CD4-positive, alpha-beta T cell treated with Interleukin-21 for 1 hour (primary cell): ENCODE measurements at places on chromosomes 3 and 15.

DNA sequence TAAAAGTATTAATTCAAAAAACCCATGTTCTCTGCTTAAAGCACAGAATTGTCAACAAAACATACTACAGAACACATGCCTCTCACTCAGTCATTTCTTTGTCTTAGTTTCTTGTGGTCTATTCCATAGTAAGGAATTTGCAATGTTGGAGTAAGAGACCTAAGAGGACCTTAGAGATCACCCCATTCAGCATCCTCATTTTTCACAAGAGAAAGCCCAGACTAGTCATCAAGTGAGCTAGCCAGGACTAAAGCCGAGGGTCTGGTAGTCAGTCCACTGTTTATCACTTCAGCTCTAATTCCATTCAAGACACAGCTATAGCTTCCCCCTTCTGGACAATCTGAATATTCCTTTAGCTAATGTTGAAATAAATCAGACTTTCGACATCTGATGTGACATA, 601.1 kb downstream of the FHIT start:
- no peak for DNase-seq

DNA sequence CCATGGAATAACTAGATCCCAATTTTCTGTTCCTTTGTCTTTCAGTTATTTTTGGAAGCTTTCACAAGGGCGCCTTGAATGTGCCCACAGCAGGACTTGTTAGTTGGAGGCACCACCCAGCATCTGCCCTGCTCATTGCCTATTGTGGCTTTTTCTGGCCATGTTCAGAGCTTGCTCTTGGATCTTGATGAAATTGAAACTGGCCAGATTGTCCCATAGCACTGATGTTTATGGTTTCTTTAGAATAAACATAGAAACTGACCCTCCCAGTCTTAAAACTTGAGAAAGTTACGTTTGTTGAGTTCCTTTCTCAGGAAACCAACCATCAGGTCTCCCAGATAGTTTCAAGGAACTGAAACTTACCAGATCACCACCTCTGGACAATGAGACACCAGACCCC, 474.7 kb downstream of the IL5RA start:
- DNase-seq = no peak

DNA sequence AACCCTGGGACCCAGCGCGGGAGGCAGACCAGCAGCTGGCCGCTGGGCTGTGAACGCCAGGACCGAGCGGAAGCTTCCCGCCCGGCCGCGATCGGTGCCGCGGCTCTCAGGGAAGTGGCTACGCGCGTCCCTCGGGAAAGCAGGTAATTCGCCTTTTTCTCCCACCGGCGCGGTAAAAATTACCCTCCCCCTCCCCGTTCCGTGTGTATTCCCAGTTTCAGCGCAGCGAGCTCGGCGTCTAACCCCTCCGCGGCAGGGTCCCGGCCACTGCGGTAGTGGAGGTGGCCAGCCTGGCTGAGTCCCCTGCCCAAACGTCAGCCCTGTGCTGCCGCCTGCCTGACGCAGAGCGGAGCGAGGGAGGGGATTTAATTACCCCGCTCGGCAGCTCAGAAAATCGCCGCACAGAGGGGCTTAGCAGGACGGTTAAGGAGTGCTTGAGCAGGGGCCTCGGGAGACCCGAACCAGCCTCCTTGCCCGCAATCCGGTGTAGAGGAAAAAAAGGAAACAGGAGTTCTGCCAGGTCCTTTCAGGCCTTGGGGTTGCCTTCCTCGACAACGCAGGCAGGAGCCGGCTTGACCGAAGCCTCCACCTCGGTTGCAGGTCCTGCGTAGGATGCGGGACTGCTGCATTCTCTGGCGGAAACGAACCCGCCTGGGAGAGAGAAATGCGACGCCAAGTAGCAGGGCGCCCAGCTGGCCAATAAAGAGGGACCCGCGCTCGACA, 2.9 kb downstream of the GATA2 start:
- no peak for DNase-seq

DNA sequence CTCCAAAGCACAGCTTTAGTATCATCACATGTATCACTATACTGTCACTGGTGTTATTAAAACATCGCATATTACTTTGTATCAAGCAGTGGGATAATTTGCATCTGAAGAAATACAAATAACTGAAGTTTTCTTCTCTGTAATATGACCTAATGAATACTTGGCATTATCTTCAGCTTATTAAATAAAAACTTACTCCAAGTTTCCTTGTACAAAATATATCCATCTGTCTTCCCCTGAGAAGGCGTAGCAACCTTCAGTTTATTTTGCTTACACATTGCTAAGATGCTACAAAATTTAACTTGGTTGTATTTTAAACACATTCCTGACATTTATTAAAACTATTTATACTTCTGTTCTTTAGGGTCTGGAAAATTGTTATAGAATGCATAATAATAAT, 13.7 kb downstream of the FGF7 start:
- DNase-seq = no peak

GRCh38 chr3:166498446-166498845, 661.2 kb upstream of the BCHE start:
- DNase-seq = no peak

GRCh38 chr3:139468399-139468798, 7.9 kb downstream of the RBP2 start:
- DNase-seq = no peak

GRCh38 chr3:15341030-15341726, 8.8 kb upstream of the SH3BP5 start:
- no peak for DNase-seq

DNA sequence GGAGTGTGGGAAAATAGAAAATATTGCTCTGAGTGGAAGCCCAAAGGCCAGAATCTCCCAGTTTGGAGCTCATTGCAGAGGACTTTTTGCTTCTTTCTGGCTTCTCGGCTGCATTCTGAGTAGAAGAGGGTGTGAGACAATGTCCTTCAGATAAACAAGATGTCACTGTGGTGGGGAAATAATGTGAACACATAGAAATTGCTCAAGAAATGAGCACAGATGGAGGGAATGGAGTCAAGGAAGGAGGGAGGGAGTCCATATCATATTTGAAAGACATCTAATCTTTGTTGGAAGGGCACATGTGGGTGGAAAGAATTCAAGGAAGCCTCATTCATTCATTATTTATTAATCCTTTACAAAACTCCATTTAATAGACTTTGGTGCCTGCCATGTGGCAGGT, 145.3 kb downstream of the FAM43A start:
- DNase-seq = no peak

DNA sequence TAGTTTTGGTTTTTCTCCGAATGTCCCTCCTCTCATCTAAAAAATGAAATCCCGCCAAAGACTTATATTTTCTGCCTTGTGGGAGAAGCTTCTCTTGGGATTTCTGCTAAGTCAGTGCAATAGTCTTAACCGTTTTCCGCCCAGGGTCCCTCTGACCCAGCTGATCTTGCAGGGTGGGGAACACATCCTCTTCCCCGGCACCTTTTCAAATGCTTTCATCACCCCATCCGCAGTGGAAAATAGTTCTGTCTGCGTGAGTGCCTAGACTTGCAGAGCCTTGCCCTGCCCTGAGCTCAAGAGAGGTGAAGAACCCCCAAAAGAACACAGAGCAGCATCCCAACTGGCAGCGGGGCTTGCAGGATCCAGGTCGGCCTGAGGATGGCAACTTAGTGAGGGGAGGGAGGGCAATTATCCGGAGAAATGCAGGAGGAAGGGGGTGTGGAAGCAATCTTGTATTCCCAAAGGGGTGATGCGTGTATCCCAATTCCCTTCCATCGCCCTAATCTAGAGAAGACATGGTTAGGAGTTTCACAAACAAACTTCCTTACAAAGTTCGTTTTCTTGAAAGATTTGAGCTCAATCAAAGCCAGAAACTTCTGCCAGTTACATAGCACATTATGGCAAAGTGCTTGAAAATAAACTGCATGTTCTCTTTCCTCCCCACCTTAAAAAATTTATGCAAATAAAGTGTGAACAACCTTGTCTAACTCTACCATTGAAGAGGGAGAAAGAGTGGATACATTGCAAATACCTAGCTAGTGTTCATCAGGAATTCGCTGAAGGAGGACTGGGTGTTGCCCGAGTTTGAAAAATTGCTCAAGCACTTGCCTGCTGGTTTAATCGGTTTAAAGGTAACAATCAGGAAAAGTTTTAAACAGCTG, 79.9 kb downstream of the NR2F2 start:
- DNase-seq = no peak
